Prostate gland (tissue), 2 donors: ENCODE measurements at places on chromosomes 1 and 21.

DNA sequence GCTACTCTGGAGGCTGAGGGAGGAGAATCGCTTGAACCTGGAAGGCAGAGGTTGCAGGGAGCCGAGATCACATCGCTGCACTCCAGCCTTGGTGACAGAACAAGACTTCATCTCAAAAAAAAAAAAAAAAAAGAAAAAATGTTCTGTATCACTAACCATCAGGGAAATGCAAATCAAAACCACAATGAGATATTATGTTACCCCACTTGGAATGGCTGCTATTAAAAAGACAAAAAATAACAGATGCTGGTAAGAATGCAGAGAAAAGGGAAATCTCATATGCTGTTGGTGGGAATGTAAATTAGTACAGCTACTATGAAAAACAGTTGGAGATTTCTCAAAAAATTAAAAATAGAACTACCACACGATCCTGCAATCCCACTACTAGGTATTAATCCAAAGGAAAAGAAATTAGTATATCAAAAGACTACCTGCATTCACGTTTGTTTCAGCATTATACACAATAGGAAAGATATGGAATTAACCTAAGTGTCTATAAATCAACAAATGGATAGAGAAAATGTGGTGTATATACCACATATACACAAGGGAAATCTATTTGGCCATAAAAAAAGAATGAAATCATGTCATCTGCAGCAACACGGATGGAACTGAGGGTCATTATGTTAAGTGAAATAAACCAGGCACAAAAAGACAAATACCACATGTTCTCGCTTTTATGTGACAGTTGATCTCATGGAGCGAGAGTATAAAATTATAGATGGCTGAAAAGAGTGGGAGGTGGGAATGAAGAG lies 62.6 kb downstream of the ABL2 start:
- H3K4me1 ChIP-seq: no peaks in the 10 kb centered on the region
- H3K27ac ChIP-seq: no peak overlapping the region
- no peak overlapping the region for H3K4me3 ChIP-seq
- no peak for DNase-seq
- no peaks in the 10 kb centered on the region for H3K36me3 ChIP-seq

DNA sequence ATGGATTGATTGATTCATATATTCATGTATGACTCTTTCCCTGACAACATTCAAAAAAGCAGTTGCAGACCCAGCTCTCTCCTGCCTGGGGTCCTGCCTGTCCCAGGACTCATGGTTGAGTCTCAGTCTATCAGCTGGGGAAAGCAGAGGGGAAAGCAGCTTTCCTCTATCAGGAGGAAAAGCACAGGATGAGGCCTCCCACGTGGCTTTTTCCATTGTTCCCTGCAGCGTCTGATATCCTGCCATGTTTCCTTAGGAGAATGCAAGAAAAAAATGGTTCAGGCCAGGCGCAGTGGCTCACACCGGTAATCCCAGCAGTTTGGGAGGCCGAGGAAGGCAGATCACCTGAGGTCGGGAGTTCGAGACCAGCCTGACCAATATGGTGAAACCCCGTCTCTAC lies 133.0 kb upstream of the VAMP3 start:
- DNase-seq: no peak
- H3K27me3 ChIP-seq: peaks cover 2% of the 10 kb centered on the region
- no peaks in the 10 kb centered on the region for H3K4me1 ChIP-seq
- no peak overlapping the region for H3K27ac ChIP-seq
- no peaks in the 10 kb centered on the region for H3K36me3 ChIP-seq

DNA sequence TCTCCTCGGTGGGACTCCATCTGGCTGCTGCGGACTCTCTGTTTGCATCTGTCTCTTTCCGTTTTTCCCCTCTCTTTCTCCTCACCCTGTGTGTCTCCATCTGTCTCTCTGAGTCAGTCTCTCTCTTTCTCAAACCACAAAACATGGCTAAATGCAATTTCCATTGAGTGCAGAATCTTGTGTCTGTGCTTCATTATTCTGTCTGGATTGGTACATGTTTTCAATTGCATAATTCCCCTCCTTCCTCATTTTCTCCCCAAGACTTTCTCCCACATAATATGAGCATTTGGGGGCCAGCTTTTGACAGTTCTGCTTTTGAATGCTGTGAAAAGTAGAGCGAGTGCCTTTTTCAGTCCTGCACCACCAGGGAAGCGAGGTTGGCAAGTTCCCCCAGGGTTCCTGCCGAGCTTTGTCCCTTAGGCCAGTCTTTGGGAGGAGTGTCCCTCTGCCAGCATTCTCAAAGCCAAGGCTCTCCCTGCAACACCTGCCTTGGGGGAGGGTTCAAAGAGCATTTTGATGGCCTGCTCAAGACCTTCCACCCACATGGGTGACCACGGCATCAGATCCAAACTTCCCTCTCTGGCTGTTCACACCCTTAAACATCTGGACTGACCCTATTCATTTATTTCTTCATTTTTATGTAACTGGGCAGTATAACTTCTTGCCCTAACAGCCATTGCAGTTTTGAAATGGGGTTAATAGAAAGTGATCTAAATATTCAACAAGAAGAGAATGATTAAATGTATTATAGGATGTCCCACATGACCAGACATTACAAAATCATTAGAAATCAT lies 32.8 kb upstream of the SCMH1 start:
- H3K27me3 ChIP-seq: no peaks in the 10 kb centered on the region
- no peaks in the 10 kb centered on the region for H3K36me3 ChIP-seq
- H3K4me1 ChIP-seq: no peaks in the 10 kb centered on the region
- H3K4me3 ChIP-seq: no peak overlapping the region

- no peak overlapping the region for H3K4me3 ChIP-seq
- DNase-seq: no peak
- no peaks in the 10 kb centered on the region for H3K27me3 ChIP-seq
- no peaks in the 10 kb centered on the region for H3K4me1 ChIP-seq
- H3K27ac ChIP-seq: no peak overlapping the region
Measured at GRCh38 chr21:35171385-35171784, 122.3 kb upstream of the RUNX1 start.

DNA sequence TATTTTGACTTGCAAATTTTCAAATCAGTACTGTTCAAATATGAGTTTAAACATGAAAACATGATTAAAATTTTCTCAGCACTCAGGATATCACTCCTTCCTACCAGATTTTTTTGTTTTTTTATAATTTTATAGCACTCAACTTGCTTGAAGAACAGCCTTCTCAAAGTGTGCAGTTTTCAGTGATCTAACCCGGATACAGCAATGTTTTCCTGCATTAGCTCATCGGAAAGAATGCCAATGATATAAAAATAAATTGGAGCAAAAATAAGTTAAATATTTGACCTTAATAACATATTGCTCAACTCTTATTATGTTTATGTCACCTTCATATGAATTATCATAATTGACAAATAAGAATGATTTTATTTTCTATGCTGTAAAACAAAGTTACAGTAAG lies 766.8 kb downstream of the USP25 start:
- no peak for DNase-seq

- no peaks in the 10 kb centered on the region for H3K27me3 ChIP-seq
- no peak for DNase-seq
Measured at GRCh38 chr1:180982422-180982821, 40.2 kb downstream of the STX6 start.

DNA sequence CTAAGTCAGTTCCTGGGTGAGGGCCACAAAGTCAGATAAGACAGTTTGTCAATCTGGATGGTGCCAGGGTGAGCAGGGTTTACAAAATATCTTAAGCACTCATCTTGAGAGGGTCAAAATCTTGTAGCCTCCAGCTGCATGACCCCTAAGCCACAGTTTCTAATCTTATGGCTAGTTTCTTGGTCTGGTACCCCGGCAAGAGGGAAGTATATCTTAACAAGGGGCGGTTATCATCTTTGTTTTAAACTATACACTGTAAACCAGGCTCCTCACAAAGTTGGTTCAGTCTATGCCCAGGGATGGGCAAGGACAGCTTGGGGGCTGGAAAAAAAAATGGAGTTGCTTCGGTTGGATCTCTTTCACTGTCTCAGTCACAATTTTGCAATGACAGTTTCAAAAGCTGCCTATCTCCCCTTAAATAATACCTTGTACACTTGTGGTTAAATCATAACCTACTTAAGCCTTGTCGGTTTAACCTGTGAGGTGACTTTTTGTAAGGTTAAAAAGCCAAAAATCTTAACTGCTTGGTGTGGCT lies 7.8 kb upstream of the CD46 start:
- no peaks in the 10 kb centered on the region for H3K27me3 ChIP-seq
- H3K4me3 ChIP-seq: no peak overlapping the region
- H3K4me1 ChIP-seq: peaks cover 4% of the 10 kb centered on the region
- H3K36me3 ChIP-seq: no peaks in the 10 kb centered on the region
- H3K27ac ChIP-seq: no peak overlapping the region

DNA sequence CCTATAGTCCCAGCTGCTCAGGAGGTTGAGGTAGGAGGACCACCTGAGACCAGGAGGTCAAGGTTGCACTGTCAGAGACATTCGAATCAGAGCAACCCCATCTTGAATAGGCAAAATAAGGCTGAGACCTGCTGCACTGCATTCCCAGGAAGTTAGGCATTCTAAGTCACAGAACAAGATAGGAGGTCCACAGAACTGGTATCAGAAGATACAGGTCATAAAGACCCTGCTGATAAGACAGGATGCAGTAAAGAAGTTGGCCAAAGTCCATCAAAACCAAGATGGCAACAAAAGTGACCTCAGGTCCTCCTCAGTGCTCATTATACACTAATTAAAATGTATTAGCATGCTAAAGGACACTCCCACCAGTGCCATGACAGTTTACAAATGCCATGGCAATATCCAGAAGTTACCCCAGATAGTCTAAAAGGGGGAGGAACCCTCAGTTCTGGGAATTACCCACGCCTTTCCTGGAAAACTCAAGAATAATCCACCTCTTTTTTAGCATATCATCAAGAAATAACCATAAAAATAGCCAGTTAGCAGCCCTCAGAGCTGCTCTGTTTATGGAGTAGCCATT lies 65.2 kb upstream of the KLHDC7A start:
- no peak for DNase-seq
- H3K4me1 ChIP-seq: no peaks in the 10 kb centered on the region
- no peak overlapping the region for H3K4me3 ChIP-seq
- H3K27ac ChIP-seq: no peak overlapping the region
- no peaks in the 10 kb centered on the region for H3K27me3 ChIP-seq

DNA sequence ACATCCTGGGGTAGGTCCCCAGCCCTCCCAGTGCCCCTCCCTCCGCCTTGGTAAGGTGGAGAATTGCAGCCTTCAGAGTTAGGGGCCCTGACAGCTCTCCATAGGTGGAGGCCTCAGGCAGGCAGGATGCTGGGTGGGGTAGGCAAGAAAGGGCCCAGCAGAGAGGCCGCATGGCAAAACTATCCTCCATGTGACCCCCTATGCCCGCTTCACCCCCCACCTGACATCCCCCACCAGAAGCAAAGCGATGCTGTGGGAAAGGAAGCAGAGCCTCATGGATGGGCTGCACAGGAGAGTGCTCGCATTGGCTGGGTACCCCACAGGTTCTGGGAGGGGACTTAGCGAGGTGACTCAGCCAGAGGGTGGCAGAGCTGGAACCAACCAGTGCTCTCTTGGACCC lies 1.6 kb downstream of the S100A9 start:
- no peaks in the 10 kb centered on the region for H3K27me3 ChIP-seq
- H3K4me1 ChIP-seq: no peaks in the 10 kb centered on the region
- no peak for DNase-seq

DNA sequence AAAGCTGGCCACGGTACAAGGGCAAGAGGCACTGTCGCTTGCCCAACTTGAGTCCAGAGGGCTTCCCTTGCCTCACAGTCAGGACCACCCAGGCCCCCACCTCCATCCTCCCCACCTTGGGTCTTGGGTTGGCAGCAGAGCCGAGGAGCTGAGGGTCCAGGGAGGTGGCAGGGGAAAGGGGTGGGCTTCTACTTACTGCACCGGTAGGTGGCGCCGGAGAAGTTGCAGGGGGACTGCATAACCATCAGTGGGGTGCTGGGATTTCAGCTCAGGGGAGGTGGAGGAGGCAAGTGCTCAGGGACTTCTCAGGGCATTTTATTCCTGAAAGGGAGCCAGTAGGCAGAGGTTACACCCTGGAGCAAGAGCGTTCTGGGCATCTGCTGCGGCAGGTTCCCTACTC lies 44.0 kb downstream of the TRIM62 start:
- no peaks in the 10 kb centered on the region for H3K27me3 ChIP-seq
- no peaks in the 10 kb centered on the region for H3K4me1 ChIP-seq
- no peak overlapping the region for H3K4me3 ChIP-seq
- no peak overlapping the region for H3K27ac ChIP-seq
- H3K36me3 ChIP-seq: no peaks in the 10 kb centered on the region

DNA sequence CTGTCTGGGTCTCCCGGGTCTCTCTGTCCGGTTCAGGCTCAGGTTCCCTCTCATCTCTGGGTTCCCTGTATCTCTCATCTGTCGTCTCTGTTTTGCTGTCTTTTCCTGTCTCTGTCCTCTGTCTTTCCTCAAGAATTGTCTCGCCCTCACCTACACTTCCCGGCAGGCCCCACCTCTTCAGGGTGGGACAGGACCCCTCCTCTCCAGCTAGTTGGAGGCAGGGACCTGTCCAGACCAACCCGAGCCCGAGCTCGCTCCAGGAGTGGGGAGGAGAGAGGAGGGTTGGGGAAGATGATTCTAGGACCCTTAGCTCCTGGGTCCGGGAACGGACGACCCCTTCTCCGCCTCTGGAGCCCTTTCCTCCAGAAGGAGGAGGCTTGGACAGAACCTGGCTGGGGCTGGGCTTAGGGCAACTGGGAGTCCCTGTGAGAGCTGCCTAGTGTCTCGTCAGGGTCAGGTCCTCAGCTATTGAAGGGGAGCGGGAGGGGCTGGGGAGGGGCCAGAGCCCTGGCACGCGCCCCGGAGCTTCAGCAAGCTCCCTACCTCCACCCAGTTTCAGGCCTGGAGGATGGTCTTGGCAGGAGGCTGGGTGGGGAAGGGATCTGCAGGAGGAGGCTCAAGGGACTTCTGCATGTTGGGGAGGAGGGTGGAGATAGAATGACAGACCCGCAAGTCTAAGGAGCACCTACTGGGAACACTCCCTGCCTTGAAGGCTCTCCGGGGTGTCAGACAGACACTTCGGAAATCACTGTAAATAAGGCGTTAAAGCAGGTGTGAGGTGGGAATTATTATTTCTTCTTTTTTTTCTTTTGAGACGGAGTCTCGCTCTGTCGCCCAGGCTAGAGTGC lies 26.3 kb upstream of the EPB41 start:
- H3K36me3 ChIP-seq: no peaks in the 10 kb centered on the region
- no peaks in the 10 kb centered on the region for H3K27me3 ChIP-seq
- no peak for DNase-seq
- H3K27ac ChIP-seq: peak overlapping the region; percentile 66

GRCh38 chr1:114116086-114116485 lies 37.6 kb downstream of the SYT6 start:
- no peak for DNase-seq
- no peaks in the 10 kb centered on the region for H3K27me3 ChIP-seq
- H3K36me3 ChIP-seq: no peaks in the 10 kb centered on the region

- no peak overlapping the region for H3K27ac ChIP-seq
- no peaks in the 10 kb centered on the region for H3K4me1 ChIP-seq
- no peak overlapping the region for H3K4me3 ChIP-seq
Measured at GRCh38 chr1:30407865-30408580, 315.4 kb downstream of the MATN1 start.

- DNase-seq: no peak
- peak overlapping the region; percentile 89 for H3K27ac ChIP-seq
- H3K4me1 ChIP-seq: peaks cover 27% of the 10 kb centered on the region
- peak overlapping the region; percentile 56 for H3K4me3 ChIP-seq
- H3K36me3 ChIP-seq: no peaks in the 10 kb centered on the region
Measured at GRCh38 chr1:2314803-2315673, 76.3 kb downstream of the MORN1 start.
